ENCODE measurements at places on chromosomes 11 and 22. TPM values are rescaled to one million over a fixed set of nuclear protein-coding genes. Genes with fewer than 3 reads are reported as not detected.

Gene HPX
- total RNA-seq: 1.1 TPM

Gene KREMEN1
- total RNA-seq: 25.1 TPM

Gene GNAZ
- 8.8 TPM for total RNA-seq

Gene UPK2
- not detected for total RNA-seq
